Suppressor macrophage treated with lipopolysaccharide for 4 hours (primary cell): ENCODE measurements at places on chromosomes 13 and 19.

GRCh38 chr13:110250258-110250891 lies 56.6 kb downstream of the COL4A1 start:
- peak; percentile 31 for DNase-seq

GRCh38 chr19:9917321-9917720 lies 19.0 kb downstream of the OLFM2 start:
- peak; percentile 41 for DNase-seq

DNA sequence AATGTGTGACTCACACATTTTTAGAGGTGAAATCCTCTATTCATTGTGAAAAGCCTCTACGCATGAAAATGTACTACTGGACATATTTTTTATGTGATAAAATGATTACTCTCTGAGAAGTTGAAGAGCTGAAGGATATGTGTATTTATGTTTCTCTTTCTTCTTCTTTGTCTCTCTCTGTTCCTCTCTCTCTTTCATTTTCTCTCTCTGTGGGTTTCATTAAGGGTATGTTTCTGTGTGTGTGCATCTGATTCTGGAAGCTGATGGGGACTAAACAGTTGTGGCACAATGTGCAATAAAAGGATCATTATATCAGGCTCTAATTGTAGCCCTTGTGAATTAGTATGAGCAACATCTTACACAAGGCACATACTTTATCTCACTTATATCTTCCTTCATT lies 867.7 kb downstream of the PCDH9 start:
- DNase-seq: no peak

- no peak for DNase-seq
Measured at GRCh38 chr19:51150627-51151026, 8.5 kb downstream of the SIGLEC7 start.

- no peak for DNase-seq
Measured at GRCh38 chr19:41226874-41227390, 7.9 kb downstream of the AXL start.

GRCh38 chr19:19489804-19490204 lies 25.5 kb downstream of the TSSK6 start:
- DNase-seq: no peak

- no peak for DNase-seq
Measured at GRCh38 chr19:45403781-45404556, 900 bp downstream of the PPP1R13L start.

DNA sequence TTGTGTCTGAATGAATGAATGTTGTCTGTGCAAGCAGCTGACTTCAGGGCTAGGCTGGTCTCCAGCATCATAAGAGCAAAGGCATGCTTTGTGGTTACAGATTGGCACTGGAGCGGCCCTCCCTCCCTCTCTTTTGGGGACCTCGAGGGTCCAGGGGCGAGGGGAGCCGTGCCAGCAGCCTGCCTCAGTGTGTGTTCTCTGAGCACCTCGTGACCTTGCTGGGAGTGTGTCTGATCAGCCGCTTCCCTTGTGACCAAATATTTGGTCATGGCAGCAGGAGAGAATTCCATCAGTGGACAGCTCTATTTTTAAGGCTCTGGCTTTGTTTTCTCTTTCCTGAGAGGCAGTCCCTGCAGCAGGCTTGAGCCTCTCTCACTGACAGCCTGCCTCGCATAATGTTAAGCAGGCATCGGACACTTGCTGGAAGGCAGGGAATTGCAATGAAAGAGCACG lies 329.7 kb downstream of the UQCRFS1 start:
- no peak for DNase-seq

DNA sequence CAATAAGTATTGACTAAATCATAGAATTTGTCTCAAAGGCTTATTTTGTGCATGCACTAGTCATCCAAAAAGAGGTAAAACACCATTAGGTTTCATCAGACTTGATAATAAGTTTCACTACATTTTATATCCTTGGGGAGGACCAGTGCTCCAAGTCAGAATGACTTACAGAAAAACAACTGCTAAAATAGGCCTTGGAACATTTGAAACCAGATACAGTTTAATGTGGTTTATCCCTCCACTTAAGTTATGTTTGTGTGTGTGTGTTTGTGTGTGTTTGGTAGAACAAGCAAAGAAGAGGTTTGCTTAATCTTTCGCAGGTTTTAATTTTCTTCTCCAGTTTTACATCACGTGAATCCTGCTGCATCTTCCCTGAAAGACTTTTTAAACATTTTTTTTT lies 570.9 kb downstream of the PCDH9 start:
- DNase-seq: no peak

- DNase-seq: no peak
Measured at GRCh38 chr19:19079571-19079970, 15.8 kb downstream of the SLC25A42 start.

DNA sequence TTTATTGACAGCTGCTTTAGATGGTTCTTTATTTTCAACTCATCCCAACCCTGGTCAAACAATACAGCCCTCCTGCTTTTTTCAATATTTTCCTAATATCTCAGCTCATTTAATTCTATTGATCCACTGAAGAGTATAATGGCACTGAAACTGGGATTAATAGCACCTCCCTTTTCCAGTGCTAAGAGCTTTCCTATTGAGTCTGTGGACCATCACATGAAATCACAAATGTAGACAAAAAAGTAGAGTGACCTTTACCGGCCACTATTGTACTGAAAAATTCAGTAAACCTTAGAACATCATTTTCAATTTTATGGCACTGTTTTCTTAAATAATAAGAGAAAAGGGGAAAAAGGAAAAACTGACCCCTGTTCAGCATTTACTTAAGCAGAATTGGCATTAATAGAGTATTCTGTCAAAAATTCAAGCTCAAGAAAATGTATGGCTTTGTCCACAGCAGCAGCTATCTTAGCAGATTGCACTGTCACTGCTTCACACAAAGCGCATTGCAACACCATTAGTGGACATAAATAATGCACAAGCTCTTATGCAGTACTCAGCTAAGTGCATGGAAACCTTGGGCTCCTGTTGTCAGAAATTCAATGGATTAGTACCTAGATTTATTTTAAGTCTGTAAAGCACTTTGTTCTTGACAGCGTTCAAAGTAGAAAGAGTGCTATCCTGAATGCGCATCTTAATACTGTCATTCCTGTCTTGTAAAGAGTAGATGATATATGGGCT lies 851.0 kb upstream of the KLHL1 start:
- DNase-seq: no peak

GRCh38 chr19:45569619-45570421 lies 14.8 kb downstream of the OPA3 start:
- peak; percentile 57 for DNase-seq

GRCh38 chr13:24505256-24505655 lies 7.3 kb downstream of the PARP4 start:
- DNase-seq: peak; percentile 23

DNA sequence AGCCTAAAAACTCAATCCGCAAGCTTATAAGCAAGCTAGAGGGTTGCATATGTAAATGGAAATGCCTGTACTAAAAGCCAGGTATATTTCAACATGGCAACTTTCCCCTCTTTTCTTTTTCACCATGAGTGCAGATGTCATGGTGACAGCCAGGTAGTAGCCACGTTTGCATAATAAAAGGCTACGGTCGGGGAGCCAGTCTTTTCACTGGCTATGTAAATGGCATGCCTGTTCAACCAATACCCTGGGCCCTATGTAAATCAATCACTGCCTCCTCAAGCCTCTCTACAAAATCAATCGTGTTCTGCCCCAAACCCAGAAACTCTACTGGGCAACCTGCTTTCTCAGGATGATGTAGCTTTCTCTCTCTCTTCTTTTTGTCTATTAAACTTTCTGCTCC lies 87.4 kb downstream of the ZNF100 start:
- DNase-seq: no peak

DNA sequence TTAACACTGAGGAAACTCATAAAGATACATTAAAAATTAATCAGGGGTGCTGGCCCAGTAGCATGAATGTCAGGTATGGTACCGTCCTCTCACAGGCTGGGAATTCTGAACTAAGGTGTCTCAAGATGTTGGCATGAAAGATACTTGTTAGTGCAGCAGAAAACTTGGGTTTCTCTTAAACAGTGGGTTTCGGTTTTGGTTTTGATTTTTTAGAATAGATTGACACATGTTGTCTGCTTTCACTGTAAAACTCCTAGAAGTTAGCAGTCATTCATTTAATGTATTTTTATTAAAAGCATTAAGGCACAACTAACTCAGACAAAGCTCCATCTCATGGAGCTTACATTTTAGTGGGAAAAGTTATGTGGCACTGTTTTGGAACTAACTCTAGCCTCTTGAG lies 3.5 kb upstream of the OBI1 start:
- DNase-seq: no peak

DNA sequence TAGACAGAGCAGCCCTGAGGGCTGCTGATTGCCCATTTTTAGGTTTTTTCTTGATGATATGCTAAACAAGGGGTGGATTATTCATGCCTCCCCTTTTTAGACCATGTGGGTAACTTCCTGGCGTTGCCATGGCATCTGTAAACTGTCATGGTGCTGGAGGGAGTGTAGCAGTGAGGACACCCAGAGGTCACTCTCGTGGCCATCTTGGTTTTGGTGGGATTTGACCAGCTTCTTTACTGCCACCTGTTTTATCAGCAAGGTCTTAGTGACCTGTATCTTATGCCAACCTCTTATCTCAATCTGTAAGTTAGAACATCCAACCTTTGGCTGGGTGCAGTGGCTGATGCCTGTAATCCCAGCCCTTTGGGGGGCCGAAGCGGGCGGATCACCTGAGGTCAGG lies 148.0 kb downstream of the PTPRS start:
- DNase-seq: no peak

DNA sequence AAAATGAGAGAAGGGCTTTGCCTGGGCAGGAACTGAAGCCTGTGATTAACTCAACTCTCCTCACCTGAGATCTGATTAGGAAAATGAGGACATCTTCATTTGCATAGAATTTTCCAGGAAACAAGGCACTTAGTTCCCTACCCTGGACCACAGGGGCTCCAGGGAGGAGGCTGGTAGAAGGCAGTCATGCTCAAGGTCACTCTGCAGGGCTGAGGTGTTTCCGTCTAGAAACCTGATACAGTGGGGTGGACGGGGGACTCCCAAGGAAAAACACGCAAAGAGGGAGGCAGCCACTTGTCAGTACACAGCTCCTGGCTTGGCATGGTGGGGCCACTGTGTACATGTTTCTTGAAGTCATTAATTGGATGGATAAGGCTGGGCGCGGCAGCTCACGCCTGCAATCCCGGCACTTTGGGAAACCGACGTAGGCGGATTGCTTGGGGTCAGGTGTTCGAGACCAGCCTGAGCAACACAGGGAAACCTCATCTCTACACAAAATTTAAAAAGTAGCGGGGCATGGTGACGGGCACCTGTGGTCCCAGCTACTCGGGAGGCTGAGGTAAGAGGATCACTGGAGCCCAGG lies 6.0 kb downstream of the KLK14 start:
- no peak for DNase-seq

DNA sequence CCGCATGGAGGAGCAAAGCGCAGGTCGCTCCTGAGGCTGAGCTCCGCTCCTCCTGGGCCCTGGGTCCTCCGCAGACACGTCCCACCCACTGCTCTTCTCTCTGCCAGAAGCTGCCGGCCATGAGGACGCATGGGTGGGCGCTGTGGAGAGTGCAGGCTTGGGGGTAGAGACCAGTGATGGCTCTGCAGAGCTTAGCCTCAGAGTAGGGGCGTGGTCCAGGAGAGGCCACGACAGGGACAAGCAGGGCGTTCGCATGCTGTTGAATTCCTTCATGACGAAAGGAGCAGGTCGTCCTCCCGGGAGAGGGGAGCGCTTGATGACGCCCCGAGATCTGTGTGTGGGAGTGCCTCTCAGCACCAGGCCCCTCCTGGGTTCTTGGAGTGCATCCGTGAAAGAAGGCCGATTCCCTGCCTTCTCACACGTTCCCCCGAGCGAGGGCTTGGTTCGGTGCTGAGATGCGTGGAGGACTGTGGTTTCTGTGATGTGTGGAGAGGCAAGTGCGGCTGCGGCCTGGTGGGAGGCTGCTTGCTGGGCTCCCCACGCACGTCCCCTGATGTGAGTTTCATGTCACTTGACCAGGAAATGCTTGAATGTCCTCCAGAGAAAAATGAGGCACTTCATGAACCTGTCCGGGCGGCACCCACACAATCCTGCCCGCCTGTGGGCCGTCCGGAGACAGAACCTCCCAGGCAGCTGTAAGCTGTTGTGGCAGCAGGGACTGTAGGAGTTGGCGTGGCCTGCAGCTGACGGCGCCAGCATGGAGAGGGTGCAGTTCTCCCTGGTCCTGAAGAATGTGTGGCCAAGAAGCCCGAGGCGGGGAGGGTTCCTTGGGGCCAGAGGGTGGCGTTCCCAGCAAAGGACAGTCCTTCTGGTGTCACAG lies 4.5 kb downstream of the SF3A2 start:
- DNase-seq: no peak

GRCh38 chr19:3476830-3477229 lies 3.5 kb downstream of the SMIM24 start:
- no peak for DNase-seq

DNA sequence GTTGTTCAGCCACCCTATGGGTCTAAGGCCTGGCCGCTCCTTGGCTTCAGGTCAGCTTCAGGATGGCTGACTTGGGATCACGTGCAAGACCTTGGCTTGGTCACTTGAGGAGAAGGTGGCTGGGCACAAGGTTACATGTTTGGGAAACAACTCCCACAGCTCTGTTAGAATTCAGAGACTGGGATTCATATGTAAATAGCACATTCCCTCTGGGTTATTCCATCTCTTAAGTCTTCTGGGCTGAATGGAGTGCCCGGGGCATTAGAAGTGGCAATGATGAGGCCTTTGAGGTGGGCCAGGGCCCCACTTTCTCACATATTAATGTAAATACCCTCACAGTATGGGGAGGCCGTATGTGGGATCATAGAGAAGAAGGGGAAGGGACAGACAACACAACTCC lies 150.9 kb downstream of the EFNB2 start:
- no peak for DNase-seq

- DNase-seq: no peak
Measured at GRCh38 chr13:44906230-44906629, 83.0 kb downstream of the NUFIP1 start.
